ENCODE measurements at places on chromosomes 7 and 10. TPM values are rescaled to one million over a fixed set of nuclear protein-coding genes. Genes with fewer than 3 reads are reported as not detected.
A peak's percentile ranks its signal among the peaks of the same experiment; 100 is the strongest.

- no peak for DNase-seq
These were observed 15.2 kb downstream of the FGL2 start for GRCh38 chr7:77184463-77184862.

DNA sequence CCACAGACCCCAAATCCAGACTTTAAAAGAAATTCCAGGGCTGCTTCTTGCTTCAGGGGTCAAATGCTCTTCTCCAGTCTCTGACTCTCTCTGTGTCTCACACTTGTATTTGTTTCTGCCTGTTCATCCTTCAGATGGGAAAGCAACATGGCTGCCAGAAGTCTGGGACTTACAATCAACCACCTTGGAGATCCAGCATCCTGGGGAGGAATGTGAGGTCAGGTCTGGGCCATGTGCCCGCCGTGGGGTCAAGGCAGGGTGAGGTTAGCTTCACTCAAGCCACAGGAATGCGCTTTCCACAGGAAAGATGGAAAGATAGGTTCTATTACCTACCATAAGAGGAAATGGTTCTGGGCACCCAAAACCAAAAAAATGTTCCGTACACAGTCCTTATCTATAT, 34.3 kb upstream of the NPVF start:
- no peak for DNase-seq

GRCh38 chr7:30027740-30028215, 434 bp upstream of the PLEKHA8 start:
- no peak for DNase-seq

- no peak for DNase-seq
These were observed 60.1 kb upstream of the NFE2L3 start for GRCh38 chr7:26091933-26092332.

DNA sequence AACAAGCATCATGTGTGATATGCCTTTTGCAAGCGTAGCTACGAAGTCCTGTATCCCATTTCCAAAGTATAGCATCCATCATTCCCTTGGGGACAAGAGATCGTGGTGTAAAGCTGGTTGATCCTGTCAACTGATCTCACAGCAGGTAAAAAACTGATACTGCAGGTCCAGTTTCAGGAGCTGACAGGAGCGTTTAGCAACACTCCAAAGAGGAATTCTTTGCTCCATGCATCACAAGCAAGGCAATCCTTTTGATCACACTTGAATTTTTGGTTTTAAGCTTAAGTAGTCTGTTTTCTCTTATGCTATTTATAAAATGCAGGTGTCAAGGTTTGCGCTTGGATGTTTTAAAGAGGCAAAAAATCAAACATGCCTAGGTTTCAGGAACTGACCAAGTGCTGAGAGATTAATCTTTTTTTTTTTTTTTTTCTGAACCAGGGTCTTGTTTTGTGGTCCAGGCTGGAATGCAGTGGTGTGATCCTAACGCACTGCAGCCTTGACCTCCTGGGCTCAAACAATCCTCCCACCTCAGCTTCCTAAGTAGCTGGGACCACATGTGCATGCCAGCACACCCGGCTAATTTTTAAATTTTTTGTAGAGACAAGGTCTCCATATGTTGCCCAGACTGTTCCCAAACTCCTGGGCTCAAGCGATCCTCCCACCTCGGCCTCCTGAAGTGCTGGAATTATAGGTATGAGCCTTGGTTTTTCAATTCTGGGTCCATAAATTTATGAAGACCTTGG, 1.8 kb upstream of the ZDHHC4 start:
- peak; percentile 8 for DNase-seq

GRCh38 chr7:44131173-44132029, 8.1 kb upstream of the POLD2 start:
- DNase-seq = peak; percentile 53

GRCh38 chr7:43698460-43699255, 30.7 kb downstream of the COA1 start:
- no peak for DNase-seq

GRCh38 chr10:114665406-114665805, 7.3 kb upstream of the ABLIM1 start:
- no peak for DNase-seq

DNA sequence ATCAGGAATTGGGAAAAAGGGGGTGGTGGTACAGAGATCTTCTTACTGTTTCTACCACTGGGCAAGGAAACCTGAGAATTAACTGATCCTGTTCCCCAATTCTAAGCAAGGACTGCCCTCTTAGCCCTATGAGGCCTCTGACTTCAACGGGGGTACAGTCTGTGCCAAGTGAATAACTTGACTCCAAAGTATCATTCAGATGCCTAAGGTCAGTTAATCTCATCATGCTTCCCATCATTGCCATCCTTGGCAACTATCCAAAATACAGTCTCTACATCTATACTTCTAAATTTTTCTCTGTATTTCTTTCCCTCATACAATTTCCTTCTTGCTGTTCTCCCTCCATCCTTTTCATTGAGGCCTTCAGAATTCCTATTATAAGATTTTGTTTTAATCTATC, 10.5 kb downstream of the PPP3CB start:
- DNase-seq = no peak

DNA sequence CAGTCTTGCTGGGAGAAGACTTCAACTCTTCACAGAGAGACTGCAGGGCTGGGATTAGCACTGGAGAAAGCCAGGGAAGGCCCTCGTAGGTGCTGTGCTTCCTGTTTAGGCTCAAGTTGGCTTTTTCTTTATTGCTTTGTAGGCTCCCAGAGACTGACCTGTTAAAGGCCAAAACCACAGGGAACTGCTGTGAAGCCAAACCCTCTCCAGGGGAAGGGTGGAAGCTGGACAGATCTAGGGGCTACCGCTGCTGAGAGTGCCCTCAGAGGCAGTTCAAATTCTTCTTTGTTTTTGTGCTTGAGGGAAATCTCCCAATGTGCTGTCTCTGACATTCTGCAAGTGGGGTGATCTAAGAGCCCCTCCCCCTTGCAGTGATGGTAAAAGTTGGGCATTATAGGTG, 198.4 kb downstream of the CNTNAP2 start:
- DNase-seq = no peak

DNA sequence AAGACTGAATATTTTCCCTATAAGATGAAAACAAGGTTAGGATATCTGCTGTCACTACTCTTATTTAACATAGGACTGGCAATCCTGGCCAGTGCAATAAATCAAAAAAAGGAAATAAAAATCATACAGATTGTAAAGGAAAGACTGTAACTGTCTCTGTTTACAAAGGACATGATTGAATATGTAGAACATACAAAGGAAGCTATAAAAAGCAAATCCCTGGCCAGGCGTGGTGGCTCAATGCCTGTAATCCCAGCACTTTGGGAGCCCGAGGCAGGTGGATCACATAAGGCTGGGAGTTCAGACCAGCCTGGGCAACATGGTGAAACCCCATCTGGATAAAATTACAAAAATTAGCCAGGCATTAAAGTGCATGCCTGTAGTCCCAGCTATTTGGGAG, 15.8 kb downstream of the ZNF485 start:
- DNase-seq = no peak

The AGR2 gene
- total RNA-seq = not detected

DNA sequence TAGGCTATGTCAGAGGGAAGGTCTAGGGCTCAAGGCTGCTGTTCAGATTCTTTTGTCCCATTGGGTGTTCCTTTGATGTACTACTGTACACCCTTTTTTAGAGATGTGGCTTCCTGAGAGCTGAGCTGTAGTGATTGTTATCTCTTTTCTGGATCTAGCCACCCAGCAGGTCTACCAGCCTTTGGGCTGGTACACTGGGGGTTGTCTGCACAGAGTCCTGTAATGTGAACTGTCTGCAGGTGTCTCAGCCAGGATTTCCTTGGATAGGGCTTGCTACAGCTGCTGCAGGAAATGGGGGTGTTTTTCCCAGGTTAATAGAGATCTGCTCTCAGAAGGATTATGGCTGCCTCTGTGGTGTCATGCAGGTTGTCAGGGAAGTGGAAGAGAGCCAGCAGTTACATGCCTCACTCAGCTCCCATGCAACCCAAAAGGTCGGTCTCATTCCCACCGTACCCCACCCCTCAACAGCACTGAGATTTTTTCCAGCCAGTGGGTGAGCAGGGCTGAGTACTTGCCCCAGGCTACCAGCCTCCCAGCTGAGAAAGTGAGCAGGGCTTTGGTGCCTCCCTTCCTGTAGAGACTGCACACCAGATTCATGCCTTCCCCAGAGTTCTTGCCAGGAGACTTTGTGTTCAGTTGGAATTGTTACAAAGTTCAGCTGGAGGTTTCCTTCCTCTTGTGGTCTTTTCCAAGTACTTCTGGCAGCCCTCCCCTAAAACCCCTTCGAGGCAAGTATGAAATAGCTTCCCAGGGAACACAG, 63.3 kb downstream of the ZNF107 start:
- DNase-seq = no peak

- no peak for DNase-seq
These were observed 8.0 kb downstream of the XRCC2 start for GRCh38 chr7:152667958-152668357.

DNA sequence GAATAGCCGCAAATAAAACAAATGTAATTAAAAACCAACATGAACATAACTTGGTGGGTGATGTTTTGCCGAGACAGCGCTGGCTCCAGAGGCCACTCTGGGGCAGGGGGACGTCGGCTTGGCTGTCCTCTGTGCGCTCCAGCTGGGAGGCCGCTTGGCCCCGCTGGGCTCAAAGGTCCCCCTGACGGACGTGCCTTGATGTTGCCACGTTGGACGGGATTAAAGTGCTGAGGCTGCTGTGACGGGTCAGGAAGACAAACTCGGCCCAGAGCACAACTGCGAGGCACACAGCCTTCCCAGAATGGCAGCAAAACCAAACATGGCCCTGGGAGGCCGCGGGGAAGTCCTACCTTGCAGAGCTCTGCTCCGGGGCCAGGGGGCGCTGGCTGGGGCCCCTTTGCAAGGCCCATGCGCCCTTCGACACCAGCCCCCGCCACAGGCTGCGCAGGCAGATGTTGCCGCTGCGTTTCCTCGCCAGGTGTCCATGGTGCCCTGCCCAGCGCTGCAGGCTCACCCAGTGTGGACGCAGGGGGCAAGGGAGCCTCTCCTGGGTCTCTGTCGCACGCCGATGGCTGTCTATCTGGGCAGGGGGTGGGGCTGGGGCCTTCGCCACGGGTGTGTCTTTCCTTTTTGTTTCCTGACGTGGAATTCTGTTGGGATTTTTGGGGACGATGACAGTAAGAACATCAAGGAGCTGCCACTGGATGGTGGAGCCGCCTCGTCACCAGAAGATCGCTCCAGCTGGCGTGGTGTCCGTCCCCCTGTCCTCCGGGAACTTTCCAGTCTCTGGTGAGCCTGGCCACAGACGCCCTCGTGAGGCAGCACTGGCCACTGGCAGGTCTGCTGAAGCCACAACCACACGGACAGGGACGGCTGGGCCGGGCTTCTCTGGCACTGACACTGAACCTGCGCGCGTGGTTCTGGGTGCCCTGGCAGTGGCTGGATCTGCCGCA, 99.6 kb upstream of the DIP2C start:
- DNase-seq = peak; percentile 88

The ASIC3 gene
- total RNA-seq = 5.5 TPM

The DPP6 gene
- 0.19 TPM for total RNA-seq

The CTAGE8 gene
- total RNA-seq = 0.22 TPM

DNA sequence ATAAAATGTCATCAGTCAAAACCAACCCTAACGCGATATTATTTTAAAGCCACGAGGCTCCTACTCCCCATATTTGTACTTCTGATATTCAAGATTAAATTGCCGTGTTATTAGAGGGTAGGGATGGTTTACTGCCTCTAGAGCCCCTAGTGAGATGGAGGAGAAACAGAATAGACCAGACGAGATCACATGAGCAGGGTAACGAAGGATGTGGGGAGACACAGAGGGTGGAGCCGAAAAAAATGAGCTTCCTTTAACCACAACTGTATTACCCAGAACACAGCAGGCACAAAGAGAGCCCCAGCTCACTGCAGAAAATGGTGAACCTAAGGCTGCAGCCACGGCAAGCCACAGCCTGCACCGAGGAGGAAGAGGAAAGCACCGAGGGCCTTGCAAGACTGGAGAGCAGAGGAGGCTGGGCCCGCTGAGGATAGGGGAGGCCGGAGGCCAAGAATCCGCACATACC, 14.3 kb downstream of the ZC3HAV1 start:
- DNase-seq = peak; percentile 73

DNA sequence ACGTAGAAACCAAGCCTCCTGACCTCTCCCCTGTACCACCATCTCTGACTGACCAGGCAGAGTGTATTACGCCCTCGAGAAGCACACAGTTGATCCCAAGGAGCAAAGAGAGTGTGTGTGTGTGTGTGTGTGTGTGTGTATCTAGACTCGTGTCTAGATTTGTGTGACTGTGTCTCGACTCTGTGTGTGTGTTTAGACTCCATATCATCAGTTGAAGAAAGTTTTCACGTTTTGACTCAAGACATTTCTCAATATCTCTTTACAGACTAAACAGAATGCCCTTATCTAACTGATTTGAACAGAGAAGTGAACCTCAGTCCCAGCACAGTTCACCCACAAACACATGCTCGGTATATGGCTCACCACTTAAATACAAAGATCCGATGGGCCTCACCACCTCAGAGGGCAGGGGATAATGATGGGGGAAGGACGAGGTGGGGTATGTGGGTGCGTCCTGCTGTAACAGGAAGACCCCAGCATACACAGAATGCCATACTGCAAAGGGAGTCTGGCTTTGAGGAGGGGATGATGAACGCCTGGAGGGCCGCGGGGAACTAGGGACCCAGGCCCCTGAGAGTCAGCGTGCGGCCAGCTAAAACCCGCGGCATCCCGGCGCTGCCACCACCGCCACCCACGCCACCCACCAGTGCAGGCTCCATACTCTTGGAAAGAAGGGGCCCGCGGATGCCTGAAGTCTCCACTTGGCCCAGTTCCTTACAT, 780 bp downstream of the ALDH18A1 start:
- DNase-seq = no peak

The NME8 gene
- not detected for total RNA-seq

GRCh38 chr10:94008526-94008925, 14.8 kb downstream of the PLCE1 start:
- no peak for DNase-seq

DNA sequence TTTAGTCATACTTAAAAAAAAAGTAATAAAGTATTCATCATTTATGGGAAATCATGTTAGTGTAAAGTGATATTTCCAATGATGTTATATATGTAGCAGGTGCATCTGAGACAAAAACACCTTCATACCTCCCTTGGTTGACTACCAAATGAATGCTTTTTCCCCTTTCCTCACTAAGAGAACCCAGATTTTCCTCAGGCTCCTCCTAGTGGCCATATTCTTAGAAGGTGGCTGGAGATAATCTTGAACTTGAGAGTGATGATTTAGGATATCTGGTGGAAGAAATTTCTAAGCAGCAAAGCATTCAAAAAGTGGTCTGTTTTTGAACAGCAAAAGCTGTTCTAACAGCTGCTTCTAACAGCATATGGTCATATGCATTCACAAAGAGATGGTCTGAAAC, 16.8 kb upstream of the DNAH11 start:
- DNase-seq = no peak

The CHST12 gene
- 13.5 TPM for total RNA-seq

- DNase-seq = no peak
These were observed 86.0 kb upstream of the ARID5B start for GRCh38 chr10:61815496-61815895.

GRCh38 chr7:105738133-105738532, 138.3 kb downstream of the ATXN7L1 start:
- DNase-seq = no peak

GRCh38 chr10:6171881-6172695, 30.6 kb upstream of the PFKFB3 start:
- DNase-seq = peak; percentile 79

The TDRD1 gene
- 4.0 TPM for total RNA-seq

The WDFY4 gene
- 2.5 TPM for total RNA-seq
